ENCODE measurements at places on chromosomes 11 and 22.

GRCh38 chr22:50630376-50630775 is 2.4 kb upstream of the ARSA start:
- DNase-seq = no peak

GRCh38 chr11:65781152-65781961 is 581 bp upstream of the AP5B1 start:
- peak; percentile 42 for DNase-seq

- DNase-seq = peak; percentile 40
Measured at GRCh38 chr22:46262449-46263215, 511 bp downstream of the PKDREJ start.

DNA sequence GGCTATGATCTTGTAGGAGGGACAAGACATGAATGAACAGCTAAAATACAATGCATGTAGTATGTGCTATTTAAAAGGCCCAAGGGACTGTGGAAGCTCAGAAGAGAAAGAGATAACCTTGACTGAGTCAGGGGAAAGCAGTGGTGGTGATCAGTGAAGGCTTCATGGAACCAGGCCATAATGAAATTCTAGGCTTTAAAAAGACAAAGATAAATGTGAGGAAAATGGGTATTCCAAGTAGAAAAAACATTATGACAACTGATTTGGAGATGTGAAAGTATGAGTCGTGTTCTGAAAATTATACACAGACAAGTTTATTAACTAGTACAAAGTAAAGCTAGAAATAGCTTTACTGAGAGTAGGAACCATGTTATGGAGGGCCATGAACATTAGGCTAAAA is 189.8 kb downstream of the SOX6 start:
- DNase-seq = no peak

DNA sequence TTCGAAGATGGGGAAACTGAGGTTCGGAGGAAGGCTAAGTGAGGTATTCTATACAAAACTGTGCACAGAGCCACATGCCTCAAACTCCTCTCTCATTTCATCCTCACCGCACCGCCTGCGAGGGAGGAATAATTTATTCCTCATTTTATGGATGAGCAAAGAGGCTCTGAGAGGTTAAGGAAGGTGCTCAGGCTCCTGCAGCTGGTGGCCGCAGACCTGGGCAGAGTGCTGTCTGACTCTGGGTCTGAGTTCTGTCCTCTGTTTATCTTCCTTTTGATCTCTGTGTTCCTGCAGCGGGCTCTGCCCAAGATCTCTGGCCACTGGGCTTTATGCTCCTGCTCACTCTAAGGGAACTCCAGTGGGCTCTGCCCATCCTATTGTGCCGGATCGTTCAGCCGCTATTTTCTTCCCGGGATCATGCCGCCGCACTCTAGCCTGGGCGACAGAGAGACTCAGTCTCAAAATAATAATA is 59.5 kb downstream of the MCM5 start:
- no peak for DNase-seq

DNA sequence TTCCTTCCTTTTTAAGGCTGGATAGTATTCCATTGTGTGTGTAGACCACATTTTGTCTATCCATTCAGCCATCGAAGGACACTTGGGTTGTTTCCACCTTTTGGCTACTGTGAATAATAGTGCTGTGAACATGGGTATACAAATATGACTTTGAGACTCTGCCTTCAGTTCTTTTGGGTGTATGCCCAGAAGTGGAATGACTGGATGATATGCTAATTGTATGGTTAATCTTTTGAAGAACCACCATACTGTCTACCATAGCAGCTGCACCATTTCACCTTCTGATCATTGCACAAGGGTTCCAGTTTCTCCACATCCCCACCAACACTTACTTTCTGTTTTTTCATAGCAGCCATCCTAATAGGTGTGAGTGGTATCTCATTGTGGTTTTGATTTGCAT is 30.3 kb downstream of the SGSM1 start:
- no peak for DNase-seq

- peak; percentile 22 for DNase-seq
Measured at GRCh38 chr11:110763249-110764011, 51.2 kb upstream of the ARHGAP20 start.

GRCh38 chr11:107669893-107670601 is 41.8 kb downstream of the SLN start:
- DNase-seq = no peak

DNA sequence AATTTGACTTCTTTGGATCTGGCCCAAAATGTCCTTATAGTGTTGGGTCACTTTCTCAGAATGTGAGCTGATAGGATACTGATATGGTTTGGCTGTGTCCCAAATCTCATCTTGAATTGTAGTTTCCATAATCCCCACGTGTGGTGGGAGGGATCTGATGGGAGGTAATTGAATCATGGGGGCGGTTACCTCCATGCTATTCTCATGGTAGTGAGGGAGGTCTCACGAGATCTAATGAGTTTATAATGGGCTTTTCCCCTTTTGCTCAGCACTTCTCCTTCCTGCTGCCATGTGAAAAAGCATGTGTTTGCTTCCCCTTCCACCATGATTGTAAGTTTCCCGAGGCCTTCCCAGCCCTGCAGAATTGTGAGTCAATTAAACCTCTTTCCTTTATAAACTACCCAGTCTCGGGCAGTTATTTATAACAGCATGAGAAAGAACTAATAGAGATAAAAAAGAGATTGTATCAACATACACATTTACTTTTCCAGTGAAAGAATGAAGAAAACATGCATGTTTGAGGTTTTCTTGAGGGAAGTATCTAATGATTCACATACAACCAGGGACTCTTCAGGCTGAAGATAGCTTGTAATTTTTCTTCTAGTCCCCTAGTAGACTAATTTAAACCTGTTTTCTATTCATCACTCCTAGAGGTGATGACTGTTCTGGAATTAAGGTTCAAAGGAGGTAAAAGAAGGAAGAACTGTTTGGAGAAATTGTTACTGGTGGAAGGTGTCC is 17.3 kb upstream of the CSTF3 start:
- DNase-seq = no peak

Measured in head of caudate nucleus (tissue), 42 donors.